ENCODE measurements at places on chromosomes 7 and 10.

DNA sequence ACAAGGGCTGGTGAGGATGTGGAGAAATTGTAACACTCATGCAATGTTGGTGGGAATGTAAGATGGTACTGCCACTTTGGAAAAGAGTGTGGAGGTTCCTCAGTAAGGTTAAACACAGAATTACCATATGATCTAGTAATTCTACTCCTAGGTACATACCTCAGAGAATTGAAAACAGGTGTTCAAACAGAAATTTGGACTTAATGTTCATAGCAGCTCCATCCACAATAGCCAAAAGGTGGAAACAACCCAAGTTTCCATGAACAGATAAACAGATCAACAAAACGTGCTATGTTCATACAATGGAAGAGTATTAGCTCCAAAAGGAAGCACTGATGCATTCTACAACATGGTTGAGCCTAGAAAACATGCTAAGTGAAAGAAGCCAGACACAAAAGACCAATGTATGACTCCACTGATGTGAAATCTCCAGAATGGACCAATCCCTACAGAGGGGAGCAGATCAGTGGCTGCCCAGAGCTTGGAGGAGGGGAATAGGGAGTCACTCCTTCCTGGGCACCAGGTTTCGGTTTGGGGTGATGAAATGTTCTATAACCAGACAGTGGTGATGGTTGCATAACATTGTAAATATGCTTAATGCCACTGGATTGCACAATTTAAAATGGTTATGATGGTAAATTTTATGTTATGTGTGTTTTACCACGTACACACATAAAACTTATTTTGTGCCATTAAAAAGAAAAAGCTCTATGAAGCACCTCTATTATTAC lies 5.7 kb upstream of the WDR86 start:
- no peak for DNase-seq

DNA sequence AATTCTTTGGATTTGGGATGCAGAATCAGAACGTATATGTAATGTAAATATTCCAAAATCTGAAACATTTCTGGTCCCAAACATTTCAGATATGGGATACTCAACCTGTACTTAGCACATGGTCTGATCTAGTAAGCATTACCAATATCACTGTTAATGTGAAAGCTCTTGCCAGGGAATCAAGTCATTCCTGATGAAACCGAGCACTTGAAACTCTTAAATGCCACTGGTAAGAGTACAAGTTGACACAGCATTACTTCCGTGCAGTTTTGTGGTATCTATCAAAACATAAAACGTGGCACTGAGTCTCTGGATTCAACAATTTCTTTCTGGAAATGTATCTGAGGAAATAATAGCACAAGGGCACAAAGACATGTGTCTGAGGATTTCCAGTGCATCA lies 155.7 kb downstream of the RTKN2 start:
- DNase-seq = no peak

DNA sequence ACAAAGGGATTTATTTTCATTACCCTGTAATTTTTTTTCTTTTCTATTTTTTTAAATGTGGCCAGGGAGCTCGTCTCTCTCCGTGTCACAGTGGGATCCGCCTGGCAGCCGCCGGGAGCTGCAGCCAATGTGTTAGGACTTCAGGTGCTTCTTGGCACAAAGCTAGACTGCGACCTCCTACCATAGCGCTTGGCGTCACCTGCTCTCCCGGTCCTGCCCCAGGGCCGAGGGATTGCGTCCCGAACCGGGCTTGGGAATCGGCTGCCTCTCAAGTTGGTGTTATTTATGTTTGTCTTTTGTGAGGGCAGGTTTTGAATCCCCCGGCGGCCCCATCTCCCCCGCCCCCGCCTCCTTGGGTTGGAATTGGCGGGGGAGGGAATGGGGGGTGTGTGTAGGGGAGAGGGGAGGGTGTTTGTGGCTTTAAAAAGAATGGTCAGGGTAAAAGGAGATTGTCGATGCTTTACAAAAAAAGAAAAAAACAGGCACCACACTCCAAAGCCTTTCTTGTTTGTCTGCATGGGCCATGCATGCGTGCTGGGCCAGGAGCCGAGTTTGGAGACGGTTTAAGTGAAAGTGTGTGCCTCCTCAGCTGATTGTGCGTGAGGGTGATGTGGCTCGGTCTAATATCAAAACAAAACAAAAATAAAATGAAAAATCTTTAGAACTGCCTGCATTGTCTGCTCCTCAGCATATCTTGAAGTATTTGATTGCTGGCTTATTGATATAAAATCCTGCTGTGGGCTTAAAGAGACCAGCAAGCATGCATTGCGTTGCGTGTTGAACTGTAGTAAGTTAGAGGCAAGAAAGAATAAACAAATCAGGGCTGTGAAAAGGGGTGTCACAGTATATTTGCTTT lies 1.2 kb downstream of the PPP1R9A start:
- no peak for DNase-seq

DNA sequence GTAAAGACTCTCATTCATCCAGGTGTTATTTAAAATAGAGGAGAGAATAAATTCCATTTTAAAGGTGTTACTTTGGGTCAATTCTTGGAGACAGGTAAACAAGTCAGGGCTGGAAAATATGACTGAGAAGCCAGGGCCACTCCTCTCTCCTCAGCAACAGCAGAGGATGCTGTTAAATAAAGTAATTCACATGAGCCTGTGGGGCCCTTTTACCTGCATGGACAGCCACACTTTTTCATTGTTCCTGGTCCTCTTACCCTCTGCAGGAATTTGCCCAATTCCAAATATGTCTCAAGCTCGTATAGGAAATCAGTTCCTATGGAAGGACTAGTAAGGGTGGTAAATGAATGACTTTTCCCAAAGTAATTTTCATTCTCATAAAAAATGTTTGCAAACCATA lies 420.1 kb upstream of the KLF6 start:
- DNase-seq = no peak

DNA sequence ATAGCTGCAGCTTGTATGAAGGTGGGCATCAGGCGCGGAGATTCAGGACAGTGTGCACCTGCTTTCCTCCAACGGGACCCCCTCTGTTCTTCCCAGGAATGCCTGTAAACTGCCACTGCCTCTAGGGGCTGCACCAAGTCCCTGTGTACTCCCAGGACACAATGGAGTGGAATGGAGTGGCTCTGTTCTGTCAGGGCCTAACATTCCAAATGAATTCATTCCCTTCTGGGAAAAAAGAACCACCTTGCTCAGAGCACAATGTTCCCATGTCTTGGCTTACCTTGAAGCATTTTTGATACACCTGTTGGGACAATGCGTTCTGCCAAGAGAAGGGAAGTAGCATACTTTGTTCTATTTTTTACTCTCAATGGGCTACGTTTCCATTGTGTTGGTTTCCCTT lies 339.4 kb downstream of the FRMD4A start:
- no peak for DNase-seq

All from T-helper 22 cell (primary cell).